ENCODE measurements at places on chromosomes 6 and 20.

DNA sequence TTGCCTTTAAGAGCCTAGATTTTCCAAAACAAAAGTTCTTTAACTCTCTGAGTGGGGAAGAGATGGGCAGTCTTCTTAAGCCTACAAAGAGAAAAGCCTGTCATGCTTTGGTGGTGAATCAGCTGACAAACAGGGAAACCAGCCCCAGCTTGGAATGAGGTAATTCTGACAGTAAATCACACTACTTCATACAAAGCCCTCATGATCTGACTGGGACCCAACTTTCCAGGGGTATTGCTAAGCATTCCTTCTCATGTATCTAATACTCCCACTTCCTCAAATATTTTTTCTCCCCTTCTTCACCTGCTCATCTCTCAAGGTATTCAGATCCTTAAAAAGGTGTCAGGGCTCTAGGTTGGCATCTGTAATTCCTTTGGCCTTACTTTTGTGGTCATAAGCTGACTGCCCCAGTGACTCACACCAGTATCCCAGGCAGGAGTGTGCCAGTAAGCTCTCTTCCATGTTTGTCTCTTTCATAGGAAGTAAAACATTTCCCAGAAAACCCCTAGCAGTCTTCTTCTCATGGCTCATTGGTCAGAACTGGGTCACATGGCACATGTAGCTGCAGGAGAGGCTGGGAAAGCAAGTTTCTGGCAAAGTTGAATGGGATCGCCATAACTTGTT, 15.0 kb upstream of the TBC1D22B start:
- no peak for DNase-seq

- DNase-seq = no peak
Measured at GRCh38 chr6:5730585-5731263, 276.0 kb downstream of the NRN1 start.

GRCh38 chr6:160378882-160379281, 30.7 kb downstream of the SLC22A3 start:
- DNase-seq = no peak

DNA sequence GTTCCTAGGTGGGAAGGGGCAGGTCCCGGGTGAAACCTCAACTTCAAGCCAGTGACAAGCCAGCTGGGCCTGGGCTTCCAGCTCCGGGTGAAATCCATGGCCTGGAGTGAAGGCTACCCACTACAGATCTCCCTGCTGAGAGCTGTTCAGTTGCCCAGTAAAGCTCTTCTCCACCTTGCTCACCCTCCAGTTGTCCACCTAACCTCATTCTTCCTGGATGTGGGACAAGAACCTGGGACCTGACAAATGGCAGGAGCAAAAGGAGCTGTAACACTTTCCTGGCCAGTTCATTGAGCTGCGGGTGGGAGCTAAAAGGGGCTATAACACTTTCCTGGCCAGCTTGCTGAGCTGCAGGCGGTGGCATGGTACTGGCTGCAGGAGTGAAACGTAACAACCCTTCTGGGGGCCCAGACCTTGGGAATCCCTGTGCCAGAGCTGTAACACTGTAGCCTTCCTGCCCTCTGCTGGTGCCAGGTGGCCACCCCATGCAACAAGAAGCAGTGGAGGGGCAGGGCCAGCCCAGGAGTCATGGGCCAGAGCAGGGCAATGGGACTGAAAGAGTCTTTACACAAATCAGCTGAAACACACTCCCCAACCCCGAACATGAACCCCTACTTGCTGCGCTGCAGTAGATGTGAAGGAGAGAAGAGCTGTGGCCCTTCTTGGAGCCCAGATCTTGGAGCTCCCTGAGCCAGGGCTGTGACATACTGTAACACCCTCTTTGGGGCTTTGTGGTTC, 3.6 kb upstream of the HINT3 start:
- DNase-seq = no peak

- no peak for DNase-seq
Measured at GRCh38 chr6:7126754-7127153, 19.0 kb downstream of the RREB1 start.

GRCh38 chr6:4946521-4946920, 57.3 kb downstream of the RPP40 start:
- DNase-seq = no peak

- DNase-seq = no peak
Measured at GRCh38 chr6:170403451-170403850, 96.9 kb downstream of the FAM120B start.

- DNase-seq = no peak
Measured at GRCh38 chr20:45782890-45783289, 8.8 kb downstream of the WFDC3 start.

DNA sequence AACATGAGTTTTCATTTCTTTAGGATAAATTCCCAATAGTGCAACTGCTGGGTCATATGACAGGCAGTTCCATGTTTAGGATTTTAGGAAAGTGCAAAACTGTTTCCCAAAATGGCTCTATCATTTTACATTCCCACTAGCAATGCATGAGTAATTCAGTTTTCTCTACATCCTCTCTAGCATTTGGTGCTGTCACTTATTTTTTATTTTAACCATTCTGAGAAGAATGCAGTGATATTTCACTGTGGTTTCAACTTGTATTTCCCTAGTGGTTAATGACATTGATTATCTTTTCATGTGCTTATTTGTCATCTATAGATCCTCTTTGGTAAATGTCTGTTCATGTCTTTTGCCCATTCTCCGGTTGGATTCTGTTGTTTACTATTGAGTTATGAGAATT, 82.7 kb downstream of the PHIP start:
- DNase-seq = no peak

- no peak for DNase-seq
Measured at GRCh38 chr6:41423002-41423401, 87.6 kb downstream of the NCR2 start.

DNA sequence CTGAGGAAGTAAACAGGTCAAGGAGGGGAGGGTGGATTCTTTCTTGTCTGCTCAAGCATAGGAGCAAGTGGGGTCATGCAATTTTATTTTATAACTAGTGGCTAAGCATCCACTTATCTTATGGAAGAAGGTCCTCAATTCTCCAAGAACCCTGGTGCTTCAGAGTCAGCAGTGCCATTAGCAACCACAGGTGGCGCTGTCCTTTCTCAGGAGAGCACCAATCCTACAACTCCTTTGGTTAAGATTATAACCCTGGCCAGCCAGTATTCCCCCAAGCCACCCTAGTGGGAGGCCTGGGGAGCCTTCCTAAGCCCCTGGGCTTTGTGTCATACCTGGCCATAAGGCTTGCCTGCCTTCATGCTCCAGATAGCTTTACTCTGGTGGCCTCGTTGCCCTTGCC, 60.7 kb downstream of the PCSK2 start:
- no peak for DNase-seq

DNA sequence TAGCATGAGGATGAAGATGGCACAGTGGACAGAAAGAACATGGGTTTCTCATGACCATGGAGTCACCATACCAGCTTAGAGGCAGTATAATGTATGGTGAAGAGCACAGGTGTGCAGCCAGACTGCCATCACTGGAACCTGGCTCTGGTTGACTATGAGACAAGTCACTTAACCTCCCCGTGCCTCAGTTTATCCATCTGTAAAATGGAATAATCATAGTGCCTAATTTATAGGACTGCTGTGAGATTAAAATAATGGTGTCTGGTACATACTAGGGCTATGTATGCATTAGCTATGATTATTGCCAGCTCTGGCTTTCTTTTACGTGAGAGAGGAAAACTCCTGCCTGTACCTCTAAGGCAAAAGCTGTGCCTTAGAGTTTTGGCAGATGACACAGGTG, 19.4 kb downstream of the SLC35B3 start:
- DNase-seq = no peak

DNA sequence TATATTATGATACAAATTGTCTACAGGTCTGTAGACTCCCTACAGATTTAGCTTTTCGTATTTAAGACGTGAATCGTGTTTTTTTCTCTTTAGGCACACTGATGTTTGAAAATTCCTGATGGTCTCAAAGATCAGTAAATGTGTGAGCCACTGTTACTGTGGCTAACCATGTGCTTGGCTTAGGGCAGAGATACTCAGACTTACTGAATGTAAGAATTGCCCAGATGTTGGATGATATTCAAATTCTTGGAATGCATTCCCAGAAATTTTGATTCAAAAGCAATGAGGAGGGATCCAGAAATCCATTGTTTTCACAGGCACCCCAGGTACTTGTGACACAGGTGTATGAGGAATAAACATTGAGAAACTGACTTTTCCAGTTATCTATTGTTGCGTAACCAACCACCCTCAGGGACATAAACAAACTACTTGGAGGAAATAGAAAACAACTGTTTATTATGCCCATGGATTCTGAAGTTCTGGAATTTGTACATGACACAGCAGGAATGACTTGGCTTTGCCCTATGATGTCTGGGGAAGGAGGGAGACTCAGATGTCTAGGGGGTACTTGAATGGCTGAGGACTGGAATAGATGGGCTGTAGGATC, 339.6 kb upstream of the CITED2 start:
- DNase-seq = no peak

DNA sequence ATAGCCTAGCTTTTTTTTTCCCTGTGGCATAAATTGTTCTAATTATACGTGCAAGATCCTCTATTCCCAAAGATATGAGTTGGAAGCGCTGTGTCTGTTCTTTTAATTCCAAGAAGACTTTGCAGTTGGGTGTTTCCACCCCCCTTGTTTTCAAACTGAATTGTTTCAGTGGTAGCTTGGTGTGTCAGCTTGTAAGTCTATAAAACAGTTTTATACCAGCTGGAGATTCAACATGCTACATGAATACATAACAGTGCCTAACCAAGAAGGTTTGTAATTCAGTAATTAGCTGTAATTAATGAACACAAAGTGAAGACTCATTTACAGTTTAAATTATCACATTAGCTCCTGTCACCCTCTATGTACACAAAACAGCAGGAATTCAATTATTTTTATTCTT, 154.0 kb downstream of the ZNF217 start:
- DNase-seq = no peak

GRCh38 chr20:43840382-43841070, 74.1 kb upstream of the TOX2 start:
- no peak for DNase-seq

DNA sequence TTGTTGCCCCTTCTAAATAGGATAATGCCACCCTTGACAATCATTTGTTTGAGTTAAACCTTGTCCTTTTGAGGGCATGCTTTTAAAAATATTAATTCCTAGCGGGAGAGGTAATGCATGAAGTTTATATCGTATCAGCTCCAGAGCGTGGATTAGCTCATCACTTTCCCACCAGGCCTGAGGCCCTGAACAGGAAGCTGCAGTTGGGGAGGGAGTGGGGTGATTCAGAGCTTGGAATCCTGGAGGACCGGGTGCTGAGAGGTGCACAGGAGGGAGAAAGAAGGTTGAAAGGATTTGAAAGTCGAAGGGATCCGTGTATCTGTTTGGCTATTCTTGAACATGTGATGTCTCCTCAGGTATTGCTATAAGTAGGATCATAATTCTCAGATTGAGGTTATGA, 25.0 kb downstream of the ZDHHC14 start:
- DNase-seq = no peak

DNA sequence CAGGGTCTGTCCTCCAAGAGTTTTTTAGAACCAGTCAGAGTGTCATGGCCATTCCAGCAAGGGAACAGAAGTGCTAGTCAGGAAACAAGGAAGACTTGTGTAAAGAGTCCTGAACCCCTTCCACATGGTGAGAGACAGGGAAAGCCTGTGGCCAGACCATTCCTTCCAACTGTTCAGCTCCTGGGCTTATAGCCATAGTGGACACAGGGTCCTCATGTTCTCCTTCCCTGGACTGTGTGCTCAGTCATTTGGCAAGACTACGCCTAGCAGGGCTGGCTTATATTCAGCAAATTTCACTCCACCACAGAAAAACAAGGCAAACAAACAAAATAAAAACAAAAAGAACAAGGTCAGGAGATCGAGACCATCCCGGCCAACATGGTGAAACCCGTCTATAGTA, 60.5 kb downstream of the NRN1 start:
- no peak for DNase-seq

DNA sequence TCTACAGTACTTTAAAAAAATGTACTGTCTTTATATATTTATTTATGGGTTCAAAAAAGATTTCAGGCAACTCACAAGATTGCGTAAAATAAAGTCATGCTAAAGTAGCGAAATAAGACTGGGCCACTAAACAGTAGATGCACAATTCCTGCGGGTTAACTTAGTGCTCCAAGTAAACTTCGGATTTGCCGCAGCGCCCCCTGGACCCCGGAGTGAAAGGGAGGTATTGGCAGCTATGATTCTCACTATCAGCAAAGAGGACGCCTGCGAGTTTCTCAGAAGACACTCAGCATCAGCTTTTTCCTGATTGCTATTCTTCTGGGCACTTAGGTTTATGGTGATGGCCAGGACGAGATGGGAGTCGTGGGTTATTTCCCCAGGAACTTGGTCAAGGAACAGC, 1.4 kb downstream of the OTOR start:
- DNase-seq = no peak

- DNase-seq = no peak
Measured at GRCh38 chr6:148085631-148086331, 256.9 kb upstream of the SASH1 start.

DNA sequence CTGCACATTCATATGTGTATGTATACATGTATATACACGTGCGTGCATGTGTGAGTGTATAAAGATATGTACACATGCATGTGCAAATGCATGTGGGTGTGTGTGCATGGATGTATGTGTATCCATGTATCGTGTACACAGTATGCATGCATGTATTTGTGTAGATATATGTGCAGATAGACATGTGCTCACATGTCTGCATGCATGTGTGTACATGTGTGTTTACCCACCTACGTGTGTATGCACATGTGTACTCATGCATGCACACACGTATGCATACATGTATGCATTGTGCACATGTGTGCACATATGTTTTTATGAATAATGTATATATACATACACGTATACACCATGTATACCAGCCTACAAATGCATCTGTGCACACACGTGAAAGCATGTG, 80.3 kb upstream of the ZNF322 start:
- DNase-seq = no peak

GRCh38 chr6:31048099-31048498, 37.8 kb downstream of the MUC22 start:
- DNase-seq = no peak

GRCh38 chr6:25322692-25323091, 43.5 kb downstream of the CARMIL1 start:
- DNase-seq = no peak

- no peak for DNase-seq
Measured at GRCh38 chr6:167988154-167988495, 9.3 kb upstream of the KIF25 start.

All from stimulated activated CD8-positive, alpha-beta memory T cell treated with anti-CD3 and anti-CD28 coated beads, Interleukin-7, amount 100 ng/mL, for 1 hour (primary cell).